ENCODE measurements at places on chromosomes 6 and 20.

- DNase-seq: no peak
Observed at GRCh38 chr20:63565699-63566335, 8.2 kb downstream of the HELZ2 start.

DNA sequence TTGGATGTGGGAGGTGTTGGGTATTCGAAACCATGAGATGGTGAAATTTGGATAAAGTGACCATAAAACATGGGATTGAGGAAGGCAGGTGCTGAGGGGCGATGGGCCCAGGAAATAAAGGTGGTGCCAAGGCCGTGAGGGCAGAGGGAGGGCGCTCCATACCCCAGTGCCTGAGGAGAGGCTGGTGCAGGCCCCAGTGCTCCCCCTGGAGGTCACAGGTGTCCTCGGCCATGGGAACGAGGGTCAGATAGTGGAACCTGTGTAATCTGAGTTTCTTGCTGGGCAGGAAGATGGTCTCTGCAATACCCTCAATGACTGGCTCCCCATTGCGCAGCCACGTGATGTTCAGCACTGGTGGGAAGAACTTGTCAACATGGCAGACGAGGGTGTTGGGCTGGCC is 16.2 kb downstream of the HLA-DPB1 start:
- peak; percentile 9 for DNase-seq

DNA sequence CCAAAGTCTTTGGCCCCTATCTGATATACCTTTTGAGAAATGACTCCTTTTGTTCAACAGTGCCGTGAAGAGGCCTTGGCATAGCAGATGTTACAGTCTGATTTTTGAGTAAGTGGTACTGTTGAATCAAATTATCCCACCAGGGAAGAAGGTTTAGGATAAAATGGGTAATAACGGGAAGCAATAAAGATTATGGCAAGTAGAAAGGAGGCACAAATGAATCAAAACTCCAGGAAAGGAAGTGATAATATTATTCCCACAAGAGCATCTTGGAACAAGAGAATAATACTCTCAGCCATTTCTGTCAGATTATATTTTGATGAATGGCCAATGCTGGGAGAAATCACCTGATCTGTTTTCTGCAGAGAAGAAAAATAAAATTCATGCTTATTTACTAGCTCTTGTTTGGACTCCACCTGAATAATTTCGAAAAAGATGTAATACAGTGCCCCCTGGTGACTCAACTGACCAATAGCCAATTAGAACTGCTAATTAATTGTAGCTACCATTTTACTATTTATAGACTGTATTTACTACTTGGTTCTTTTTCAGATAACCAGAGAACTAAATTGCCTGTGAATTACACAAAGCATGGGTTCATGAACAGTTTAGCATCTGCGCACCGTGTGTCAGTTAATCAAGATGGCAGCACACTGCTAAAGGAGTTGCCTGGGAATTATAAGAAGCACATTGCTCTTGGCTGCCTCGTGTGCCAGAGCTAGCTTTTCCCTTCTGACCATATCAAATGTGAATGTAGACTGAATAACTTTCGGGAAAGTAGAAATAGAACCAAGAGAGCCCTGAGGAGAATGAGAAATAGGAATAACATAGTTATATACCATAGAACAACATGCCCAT is 78.5 kb upstream of the TRDN start:
- DNase-seq: no peak

DNA sequence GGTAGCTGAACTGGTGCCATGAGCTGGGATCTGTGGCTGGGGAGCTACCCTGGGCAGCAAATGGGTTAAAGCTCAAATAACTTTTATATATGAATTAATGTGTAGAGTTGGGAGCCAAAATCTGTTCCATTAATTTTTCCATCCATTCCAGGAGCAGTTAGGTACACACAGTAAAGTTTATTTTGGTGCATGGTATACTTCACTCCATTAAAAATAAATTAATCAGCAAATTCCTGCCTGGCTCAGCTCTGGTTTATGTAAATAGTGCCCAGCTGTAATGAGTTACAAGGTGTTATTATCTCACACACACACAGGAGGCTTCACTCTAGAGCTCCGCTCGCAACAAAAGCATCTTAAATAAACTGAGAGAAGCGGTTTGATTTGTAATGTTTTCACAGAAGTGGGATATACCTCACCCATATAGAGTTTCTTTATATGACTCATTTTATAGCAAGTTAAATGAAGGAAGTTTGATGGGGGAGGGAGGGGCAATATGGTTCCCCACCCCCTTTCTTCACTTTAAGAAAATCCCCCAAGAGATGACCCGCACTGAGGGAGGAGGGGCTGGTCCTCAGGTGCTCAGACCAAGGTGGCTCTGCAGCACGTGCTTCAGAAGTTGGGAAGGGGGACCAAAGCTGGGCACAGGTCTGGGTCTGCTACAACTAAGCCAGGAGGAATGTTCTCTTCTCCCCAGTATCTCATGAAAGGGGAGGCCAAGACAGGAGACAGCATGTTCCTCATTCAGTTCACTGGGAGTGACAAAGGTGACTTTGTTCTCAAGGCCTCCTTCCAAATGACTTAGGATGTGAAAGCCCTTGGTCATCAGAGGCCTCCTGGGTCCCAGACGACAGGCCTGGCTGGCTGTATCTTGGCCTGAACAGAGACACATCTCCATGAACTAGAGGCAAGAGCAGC is 10.5 kb upstream of the FAM83C start:
- DNase-seq: no peak

GRCh38 chr20:3042625-3043024 is 797 bp upstream of the GNRH2 start:
- DNase-seq: no peak

- DNase-seq: no peak
Observed at GRCh38 chr6:89134723-89135122, 11.1 kb upstream of the PM20D2 start.

GRCh38 chr6:126433927-126434326 is 94.0 kb downstream of the CENPW start:
- no peak for DNase-seq

DNA sequence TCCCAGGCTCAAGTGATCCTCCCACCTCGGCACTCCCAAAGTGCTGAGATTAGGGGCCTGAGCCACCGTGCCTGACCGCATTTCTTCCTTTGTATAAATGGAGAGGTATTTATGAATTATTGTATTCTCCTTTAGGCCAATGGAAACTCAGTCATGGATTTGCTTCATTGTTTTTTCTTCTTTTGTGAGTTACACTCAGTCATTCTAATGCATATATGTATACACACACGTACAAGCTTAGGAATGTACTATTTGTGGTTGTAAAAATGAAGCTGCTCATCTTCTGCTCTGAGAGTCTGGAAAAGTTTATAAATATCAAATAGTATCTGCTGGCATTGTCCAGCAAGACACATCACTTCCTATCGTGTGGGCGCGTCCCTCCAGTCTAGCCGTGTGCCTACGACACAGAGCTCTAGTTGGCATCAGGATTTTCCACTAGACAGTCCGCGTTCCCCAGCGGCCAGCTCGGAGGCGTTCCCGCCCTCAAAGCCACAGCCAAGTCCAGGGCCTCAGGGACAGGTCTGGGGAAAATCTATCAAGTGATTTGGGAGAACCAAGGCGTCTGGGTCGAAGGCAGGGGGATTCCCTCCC is 215.2 kb downstream of the NFATC2 start:
- DNase-seq: no peak

GRCh38 chr6:160978141-160978901 is 13.2 kb upstream of the MAP3K4 start:
- no peak for DNase-seq

- no peak for DNase-seq
Observed at GRCh38 chr20:48238781-48239180, 453.5 kb upstream of the SULF2 start.

DNA sequence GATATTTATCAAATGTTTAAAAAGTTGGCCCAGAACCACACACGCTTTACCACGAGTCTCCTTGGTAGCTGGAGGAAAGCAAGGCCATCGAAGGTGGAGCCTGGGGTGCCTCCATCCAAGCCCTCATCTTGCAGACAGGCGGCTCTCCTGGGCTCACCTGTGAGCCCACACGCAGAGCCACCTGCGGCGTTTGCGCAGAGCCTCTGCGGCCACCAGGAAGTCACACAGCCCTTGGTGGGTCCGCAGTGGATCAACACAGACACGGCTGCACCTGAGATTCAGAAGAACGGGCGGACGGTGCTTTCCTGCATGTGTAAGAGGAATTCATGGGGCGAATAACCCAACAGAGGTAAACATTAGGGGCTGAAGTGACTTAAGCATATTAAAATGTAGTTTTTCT is 24.5 kb upstream of the SMOC2 start:
- no peak for DNase-seq

GRCh38 chr20:1622450-1622849 is 2.6 kb upstream of the SIRPB1 start:
- DNase-seq: no peak

DNA sequence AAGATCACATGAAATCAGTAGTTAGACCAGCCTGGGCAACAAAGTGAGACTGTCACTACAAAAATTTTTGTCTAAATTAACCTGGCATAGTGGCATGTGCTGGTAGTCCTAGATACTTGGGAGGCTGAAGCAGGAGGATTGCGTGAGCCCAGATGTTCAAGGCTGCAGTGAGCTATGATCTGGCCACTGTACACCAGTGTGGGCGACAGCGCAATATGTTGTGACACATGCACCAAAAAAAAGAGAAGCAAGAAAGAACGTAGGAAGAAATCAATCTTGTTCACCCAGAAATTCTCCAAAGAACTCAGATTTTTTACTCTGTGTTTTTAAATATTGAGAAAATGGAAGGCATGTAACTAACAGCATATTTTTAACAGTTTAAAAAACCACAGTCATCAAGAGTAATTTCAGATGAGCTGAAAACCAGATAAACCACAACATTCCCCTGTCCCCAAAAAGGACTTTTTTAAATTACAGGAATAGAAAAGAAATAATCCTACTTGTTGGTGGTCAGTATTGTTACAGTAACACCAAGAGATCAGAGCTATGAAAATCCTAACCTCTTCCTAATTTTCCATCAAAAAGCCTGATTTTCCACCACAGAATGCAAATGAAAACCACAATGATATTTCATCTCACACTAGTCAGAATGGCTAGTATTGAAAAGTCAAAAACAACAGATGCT is 240.2 kb downstream of the KHDC1L start:
- DNase-seq: no peak

DNA sequence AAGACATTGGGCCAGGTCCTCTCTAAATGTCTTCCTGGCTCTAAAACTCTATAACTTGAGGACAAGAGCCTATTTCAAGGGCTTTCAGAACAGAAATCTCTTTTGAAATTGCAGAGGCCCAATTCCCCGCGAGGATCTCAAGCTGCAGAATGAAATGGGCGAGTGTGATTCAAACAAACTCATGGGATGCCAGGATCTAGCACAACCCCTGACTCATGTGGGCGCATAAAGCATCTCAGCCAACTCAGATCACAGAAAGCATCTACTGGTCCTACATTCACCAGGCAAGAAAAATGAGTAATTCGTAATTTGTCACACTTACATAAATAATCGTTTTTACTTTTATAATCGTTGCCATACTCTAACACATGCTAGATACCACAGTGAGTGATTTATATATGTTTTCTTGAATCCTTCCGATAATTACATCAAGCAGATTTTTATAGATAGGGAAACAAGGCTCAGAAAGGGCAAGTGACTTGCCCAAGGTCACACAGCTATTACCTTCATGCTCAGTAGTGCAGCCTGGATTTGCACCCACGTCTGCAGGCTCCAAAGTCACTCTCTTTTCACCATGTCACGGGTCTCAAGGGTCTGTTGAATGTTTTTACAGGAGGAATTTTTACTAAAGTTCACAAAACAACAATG is 26.2 kb downstream of the FOXF2 start:
- DNase-seq: no peak

GRCh38 chr6:83169106-83169505 is 24.0 kb downstream of the PGM3 start:
- DNase-seq: no peak

DNA sequence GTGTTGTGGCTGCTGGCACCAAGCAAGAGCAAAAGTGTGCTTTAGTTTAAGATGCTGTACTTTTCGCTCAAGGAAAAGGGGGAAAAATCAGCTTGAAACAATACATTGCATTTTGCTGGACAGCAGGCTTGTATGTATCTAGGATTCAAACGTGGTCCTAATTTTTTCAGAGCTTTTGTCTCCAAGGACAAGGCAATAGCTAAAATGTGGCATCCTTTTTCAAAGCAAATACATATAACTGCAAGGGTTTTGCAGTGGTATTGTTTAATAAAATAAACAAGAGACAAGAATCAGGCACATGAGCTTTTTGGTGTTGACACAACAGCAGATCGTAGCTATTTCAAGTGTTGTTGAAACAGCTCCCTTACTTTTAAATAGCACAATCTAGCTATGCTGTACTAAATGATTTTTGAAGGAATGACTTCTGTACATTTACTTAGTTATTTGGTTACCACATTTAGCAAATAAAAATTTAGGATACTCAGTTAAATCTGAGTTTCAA is 137.0 kb upstream of the HEY2 start:
- no peak for DNase-seq

DNA sequence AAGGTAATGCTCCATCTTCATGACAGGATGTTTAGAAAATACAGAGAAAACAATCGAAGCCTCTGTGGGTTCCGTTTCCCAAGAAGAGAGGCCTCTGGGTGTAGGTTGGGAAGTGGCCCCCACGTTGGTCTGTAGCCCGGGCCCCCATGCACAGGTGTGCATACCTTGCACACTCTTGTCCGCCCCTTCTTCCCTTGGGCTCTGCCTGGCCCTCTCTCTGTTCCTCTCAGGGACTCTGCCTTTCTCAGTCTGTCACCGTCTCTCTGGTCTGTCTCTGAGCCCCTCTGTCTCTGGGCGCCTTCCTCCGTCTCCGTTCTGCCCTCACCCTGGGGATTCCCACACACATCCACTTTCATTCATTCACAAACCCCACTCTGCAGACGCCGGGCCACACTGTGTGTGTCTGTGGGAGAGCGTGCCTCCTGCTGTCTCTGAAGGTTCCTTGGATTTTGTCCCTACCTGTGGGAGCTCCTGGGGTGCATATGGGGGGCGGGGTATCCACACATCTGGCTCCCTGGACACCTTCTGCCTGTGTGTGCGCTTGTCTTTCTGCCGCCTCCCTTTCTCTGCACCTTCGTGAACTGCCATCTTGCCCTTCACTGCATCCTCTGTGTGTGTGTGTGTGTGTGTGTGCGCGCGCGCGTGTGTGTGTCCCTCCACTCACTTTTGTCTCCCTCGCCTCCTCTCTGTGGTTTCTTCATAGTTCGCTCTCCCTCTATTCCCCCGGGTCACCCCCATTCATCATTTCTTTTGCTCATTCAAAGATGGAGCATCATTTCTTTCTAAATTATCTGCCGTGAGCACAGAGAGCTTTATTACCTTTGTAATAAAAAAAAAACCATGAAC is 75.3 kb downstream of the SRC start:
- DNase-seq: no peak

DNA sequence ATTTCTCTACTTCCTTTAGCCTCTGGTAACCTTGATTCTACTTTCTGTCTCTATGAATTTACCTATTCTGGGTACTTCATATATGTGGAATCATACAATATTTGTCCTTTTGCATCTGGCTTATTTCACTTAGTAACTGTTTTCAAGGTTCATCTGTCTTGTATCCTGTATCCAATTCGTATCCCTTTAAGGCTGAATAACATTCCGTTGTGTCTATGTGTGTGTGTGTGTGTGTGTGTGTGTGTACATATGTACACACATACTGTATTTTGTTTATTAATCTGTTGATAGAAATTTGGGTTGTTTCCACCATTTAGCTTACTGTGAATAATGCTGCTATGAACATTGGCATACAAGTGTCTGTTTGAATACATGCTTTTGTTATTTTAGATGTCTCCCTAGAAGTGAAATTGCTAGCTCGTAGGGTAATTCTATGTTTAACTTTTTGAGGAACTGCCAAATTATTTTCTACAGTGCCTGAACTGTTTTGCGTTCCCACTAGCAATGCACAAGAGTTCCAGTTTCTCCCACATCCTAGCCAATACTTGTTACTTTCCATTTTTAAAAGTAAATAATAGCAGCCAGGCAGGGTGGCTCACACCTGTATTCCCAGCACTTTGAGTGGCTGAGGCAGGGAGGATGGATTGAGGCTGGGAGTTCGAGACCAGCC is 17.7 kb downstream of the SENP6 start:
- DNase-seq: no peak
